ENCODE measurements at places on chromosomes 6 and 20.
A peak's percentile ranks its signal among the peaks of the same experiment; 100 is the strongest.

DNA sequence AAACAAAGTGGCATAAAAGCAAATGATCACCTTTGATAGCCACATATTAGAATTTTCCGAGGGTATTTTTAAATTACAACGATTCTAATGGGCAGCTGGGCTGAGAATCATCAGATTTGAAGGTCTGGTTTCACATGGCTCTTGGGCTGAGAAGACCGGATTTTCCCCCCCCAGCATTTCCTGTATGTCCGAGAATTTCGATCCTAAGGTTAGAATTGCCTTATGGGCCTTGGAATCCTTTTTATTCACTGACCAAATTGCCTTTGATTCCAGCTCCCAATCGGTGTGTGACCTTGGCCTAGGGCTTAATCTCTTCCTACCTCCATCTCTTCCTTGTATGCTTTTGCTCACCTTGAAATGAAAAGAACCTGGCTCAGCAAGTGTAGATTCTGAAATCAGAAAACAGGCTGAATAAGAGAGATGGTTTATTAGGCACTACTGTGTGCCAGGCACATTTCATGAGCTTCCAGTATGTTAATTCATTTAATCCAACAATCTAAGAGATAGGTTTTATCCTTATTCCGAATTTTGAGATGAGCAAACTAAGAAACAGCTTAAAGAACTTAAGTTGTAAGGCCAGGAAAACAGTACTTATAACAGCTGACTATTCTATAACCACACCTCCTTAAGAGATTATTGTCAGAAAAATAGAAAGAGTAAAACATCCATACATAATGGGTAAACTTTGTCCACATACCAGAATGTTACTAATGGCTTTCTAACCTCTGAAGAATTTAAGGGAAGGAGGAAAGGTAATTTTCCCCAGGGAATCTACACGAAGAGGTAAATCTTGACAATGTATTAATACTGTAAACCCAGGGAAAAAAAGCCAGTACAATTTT, 39.4 kb downstream of the HFE start:
- DNase-seq, result no peak

DNA sequence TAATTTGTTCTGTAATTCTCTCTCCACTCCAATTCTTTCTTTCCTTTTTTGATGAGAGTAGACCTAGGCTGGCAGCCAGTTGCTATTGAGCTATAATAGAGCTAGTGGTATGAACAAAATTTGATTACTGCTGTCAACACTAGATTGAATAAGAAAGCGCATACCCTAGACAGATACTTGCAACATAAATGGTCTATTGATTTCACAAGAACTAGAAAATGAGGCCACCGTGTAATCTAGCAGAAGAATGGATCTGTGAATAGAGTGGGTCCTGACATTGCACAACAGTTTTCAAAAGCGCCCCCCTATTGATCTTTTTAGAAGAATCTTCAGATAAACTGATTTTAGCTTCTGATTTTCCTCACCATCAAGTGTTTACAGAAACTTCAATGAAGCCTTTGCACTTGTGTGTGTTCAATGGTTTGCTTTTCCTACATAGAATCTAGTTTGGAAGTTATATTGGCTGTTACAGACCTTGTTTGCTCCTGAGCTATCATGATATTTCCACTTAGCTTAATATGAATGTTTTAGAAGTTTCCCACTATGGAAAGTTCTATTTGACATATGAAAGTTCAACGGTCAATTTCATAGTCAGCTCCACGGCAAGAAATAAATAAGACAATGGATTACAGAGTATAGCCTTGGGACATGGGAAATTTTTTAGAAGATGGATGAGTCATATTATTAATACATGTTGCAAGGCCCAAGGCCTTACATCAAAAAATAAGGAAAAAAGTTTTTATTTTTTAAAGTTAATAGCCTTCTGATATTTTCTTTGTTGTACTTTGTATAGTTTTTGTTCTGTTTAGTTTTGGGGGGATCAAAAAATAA, 55.6 kb downstream of the UTRN start:
- DNase-seq, result no peak

- DNase-seq, result no peak
Observed at GRCh38 chr6:32191696-32192607, 491 bp downstream of the GPSM3 start.

DNA sequence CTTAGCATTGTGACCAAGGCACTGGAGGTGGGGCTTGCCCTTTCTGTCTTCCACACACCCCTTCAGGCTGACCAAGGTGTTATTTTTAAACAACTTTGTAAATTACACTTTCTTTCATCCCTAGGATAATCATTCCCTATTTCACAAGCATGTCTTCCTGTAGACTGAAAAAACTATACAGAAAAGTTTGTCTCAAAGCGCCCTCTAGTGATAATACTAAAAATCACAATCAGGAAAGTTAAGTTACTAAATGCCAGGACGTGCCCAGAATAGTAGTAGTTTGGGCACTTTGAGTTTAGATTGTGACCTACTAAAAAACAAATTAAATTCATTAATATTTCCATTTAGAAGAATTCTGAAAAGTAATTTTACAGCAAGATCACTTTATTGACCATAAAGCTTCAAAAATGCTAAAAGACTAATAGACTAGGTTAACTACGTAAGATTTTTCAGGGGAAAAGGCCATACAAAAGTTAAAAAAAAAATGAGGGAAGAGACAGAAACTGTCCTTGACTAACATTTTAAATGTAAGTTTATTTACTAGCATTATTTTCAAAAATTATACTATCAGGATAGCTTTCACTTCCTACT, 123.3 kb upstream of the DUSP22 start:
- peak; percentile 24 for DNase-seq

DNA sequence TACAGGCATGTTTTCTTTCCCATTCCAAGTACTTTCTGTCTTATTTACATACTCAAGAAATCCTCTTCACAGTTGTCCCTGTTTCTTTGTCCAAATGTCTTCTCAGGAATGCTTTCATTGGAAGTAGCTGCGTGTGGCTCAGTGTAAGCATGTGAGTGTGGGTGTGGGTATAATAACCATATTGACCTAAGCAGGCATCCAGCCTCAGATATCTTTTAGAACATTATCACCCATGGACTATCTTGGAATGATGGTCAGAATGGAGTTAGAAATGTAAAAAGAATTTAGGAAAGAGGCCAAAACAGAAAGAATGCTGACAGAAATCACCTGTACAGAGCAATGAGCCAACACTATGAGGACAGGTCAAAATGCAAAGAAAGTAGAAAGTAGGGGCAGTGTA, 16.4 kb downstream of the VNN2 start:
- DNase-seq, result no peak

GRCh38 chr6:34600101-34600500, 44.0 kb upstream of the SPDEF start:
- no peak for DNase-seq

- DNase-seq, result no peak
Observed at GRCh38 chr20:56200456-56200855, 48.1 kb upstream of the MC3R start.

GRCh38 chr6:99739526-99739925, 132.9 kb downstream of the PRDM13 start:
- DNase-seq, result no peak

- no peak for DNase-seq
Observed at GRCh38 chr20:35238170-35238569, 11.7 kb downstream of the MMP24 start.

GRCh38 chr6:31397901-31398525, 5.4 kb upstream of the MICA start:
- no peak for DNase-seq

GRCh38 chr6:169825558-169826225, 74.3 kb downstream of the ERMARD start:
- no peak for DNase-seq

DNA sequence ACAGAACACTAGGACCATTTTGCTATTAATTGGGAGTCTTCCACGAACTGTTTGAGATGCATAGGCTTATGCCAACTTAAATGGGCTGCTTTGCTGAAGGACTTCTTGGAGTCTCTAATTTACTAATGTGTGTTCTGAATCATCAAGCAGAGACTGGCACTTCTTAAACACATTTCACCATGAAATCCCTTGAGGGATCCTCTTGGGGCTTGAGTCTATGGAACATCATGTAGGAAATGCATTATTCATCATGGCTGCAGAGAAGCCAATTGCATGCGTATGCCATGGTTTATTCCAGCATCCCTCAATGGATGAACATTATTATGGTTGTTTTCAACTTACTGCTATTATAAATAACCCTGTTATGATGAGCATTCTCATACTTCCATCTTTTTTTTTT, 73.4 kb downstream of the FGD2 start:
- DNase-seq, result no peak

DNA sequence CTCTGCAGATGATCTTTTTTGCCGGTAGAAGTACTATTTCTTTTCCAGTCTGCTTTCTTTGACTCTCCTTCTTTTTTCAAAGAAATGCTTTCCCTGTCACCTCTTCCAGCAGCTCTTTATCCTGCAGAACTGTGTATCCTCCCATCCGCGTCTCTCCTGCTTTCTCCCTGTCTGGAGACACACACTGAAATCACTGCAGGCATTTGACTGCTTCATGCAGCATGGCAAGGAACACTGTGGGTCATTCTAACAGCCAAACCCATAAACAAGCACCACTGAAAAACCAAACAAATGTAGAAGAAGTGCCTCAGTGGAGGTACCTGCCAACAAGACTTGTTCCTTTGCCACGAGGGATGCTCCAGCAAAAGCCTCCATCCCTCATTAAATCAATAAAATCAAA, 403.7 kb upstream of the CITED2 start:
- DNase-seq, result no peak

DNA sequence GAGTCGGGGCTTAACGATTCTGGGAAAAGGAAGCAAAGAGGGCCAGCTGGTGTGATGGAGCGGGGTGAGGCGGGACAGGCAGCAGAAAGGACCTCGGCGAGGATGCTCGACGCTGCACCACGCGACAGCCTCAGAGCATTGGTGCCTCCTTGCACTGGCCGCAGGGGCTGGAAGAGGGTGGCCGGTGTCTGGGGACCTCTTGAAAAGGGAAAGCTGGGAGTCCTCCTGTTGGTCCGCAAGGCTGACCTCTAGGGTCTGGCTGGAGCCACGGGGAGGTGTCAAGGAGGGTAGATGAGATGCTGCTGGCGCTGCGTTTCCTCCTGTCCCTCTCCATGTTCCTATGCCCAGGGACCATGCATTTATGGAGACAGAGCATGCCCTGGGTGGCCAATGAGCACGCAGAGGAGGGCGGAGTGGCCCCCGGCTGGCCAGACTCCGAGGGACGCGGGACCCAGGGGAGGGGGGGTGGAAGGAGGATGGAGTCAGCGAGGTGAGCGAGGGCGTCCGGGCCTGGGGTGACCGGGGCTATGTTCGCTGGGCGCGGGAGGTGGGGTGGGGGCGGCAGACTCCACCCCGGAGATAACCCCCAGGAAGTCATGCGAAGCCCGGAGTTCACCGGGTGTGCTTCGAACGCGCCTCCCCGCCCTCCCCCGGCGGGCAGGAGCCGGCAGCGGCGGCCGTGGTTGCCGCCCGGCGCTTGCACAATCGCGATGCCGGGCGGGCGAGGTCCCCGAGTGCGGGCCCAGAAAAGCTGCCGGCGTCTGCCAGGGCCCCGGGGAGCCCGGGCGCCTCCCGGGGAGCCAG, at the start of gene CYP24A1:
Gene CYP24A1, minus strand, starts transcription at position 334 of the 804 bp plus-strand sequence. CDS start 407 bp downstream, outside the sequence.
- no peak for DNase-seq

DNA sequence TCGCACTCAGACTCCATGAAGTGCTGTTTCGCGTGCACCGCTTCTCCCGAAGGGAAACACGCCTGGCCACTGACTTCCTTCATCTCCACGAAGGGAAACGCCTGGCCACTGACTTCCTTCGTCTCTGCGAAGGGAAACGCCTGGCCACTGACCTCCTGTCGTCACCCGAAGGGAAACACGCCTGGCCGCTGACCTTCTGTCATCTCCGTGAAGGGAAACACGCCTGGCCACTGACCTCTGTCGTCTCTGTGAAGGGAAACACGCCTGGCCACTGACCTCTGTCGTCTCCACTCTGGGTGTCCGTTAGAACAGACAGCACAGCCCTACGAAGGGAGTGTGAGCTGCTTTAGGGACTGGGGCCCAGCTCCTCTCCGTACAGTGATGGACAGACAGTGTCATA, 17.1 kb upstream of the ADRM1 start:
- DNase-seq, result no peak

GRCh38 chr6:149978610-149979009, 14.9 kb downstream of the ULBP1 start:
- DNase-seq, result no peak

DNA sequence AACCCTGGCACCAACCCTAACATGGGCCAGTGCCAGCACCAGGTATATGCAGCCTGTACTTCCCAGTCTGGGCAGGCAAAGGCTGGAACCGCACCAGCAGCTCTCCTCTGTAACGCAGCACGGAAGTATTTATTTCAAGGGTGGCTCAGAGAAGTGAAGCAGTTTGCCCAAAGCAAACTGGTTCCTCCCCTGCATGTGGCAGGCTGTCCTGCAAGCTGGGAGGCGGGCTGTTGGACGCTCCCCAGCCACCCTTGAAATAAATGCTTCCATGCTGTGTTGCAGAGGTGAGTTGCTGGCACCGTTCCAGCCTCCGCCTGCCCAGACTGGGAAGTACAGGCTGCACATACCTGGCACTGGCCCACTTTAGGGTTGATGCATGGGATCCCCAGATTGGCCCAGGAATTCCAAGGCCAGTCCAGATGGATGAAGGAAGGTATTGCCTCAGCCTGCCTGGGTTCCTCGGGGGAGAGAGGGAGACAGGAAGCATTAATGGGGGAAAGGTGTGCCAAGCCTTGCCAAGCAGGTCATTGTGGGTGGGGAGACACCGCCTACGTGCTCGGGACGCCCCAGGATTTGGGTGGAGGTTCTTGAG, 49.8 kb downstream of the PPARD start:
- no peak for DNase-seq

- DNase-seq, result no peak
Observed at GRCh38 chr6:21033084-21033483, 498.8 kb downstream of the CDKAL1 start.

- peak; percentile 14 for DNase-seq
Observed at GRCh38 chr20:2093159-2093781, 8.4 kb upstream of the STK35 start.

DNA sequence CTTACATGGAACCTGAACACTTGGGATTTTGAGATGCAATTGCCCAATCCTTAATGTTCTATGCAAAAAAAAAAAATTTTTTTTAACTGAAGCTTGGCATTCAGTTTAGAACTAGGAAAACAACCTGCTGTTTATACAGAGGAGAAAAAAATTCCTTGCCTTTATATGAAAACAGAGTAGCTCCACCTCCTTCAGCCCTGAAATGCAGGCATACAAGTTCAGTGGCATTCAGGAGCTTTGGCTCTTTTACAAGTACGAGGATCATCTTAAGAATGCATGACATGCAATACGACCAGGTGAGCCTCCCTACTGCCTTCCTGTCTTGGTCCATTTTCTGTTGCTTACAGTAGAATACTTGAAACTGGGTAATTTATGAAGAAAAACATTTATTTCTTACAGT, 20.4 kb downstream of the PAX1 start:
- no peak for DNase-seq

GRCh38 chr6:159595173-159595572, 97.9 kb downstream of the SOD2 start:
- DNase-seq, result no peak

GRCh38 chr20:33866398-33867100, 55.4 kb downstream of the CHMP4B start:
- DNase-seq, result no peak

- no peak for DNase-seq
Observed at GRCh38 chr6:19333936-19334335, 503.2 kb upstream of the ID4 start.

GRCh38 chr20:64146936-64147477, 17.2 kb upstream of the MYT1 start:
- no peak for DNase-seq

Measured in NCI-H1436 (cell line).